ENCODE measurements at places on chromosomes 6 and 20. TPM values are rescaled to one million over a fixed set of nuclear protein-coding genes. Genes with fewer than 3 reads are reported as not detected.

The RAD21L1 gene
- total RNA-seq = 0.78 TPM

The SLA2 gene
- 29.9 TPM for total RNA-seq

The ZBTB12 gene
- 2.4 TPM for total RNA-seq

The PROKR2 gene
- not detected for total RNA-seq

The ATXN1 gene
- total RNA-seq = 94.7 TPM

The PPIL4 gene
- total RNA-seq = 33.1 TPM

The ID4 gene
- total RNA-seq = not detected

The MUC22 gene
- total RNA-seq = not detected

The SYNGAP1 gene
- 48.0 TPM for total RNA-seq

The PLAGL1 gene
- 4.7 TPM for total RNA-seq

The ULBP1 gene
- total RNA-seq = not detected

The CYP21A2 gene
- total RNA-seq = 0.61 TPM

The NHLRC1 gene
- total RNA-seq = 1.1 TPM

The GSTA4 gene
- total RNA-seq = not detected

The TP53TG5 gene
- not detected for total RNA-seq
